ENCODE measurements at places on chromosomes 2 and 18.
A peak's percentile ranks its signal among the peaks of the same experiment; 100 is the strongest.

GRCh38 chr2:45494275-45494977 lies 116.6 kb downstream of the SRBD1 start:
- H3K4me3 ChIP-seq: no peak overlapping the region
- H3K27ac ChIP-seq: no peak overlapping the region
- no peaks in the 10 kb centered on the region for H3K27me3 ChIP-seq
- H3K36me3 ChIP-seq: peaks cover 6% of the 10 kb centered on the region
- DNase-seq: no peak

GRCh38 chr2:11796190-11797171 lies 50.0 kb downstream of the LPIN1 start:
- H3K27me3 ChIP-seq: no peaks in the 10 kb centered on the region
- H3K27ac ChIP-seq: no peak overlapping the region
- peaks cover 91% of the 10 kb centered on the region for H3K36me3 ChIP-seq
- no peak overlapping the region for H3K4me3 ChIP-seq

DNA sequence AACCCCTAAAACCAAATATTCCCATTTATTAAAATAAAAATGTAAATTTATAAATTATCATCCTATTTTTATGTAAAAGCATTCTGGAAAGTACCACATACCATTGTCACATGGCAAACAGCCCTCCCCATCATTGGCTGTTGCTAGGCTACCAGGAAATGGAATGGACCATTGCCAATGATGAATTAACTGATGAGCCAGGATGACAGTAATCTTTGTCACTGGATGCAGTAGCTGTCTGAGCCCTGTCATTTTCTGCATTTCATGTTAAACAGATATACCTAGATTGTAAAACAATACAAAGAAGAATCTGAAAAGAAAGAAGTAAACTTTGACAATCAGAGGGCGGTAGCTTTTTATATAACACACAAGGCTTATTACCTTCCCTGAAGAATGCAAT lies 641.4 kb downstream of the BCL11A start:
- H3K27me3 ChIP-seq: no peaks in the 10 kb centered on the region
- no peak overlapping the region for H3K27ac ChIP-seq
- no peaks in the 10 kb centered on the region for H3K36me3 ChIP-seq
- no peaks in the 10 kb centered on the region for H3K4me1 ChIP-seq
- H3K4me3 ChIP-seq: no peak overlapping the region
- no peak for DNase-seq

GRCh38 chr2:148565272-148565894 lies 79.2 kb upstream of the EPC2 start:
- H3K4me1 ChIP-seq: peaks cover 18% of the 10 kb centered on the region
- H3K27ac ChIP-seq: no peak overlapping the region
- DNase-seq: no peak
- H3K4me3 ChIP-seq: no peak overlapping the region

DNA sequence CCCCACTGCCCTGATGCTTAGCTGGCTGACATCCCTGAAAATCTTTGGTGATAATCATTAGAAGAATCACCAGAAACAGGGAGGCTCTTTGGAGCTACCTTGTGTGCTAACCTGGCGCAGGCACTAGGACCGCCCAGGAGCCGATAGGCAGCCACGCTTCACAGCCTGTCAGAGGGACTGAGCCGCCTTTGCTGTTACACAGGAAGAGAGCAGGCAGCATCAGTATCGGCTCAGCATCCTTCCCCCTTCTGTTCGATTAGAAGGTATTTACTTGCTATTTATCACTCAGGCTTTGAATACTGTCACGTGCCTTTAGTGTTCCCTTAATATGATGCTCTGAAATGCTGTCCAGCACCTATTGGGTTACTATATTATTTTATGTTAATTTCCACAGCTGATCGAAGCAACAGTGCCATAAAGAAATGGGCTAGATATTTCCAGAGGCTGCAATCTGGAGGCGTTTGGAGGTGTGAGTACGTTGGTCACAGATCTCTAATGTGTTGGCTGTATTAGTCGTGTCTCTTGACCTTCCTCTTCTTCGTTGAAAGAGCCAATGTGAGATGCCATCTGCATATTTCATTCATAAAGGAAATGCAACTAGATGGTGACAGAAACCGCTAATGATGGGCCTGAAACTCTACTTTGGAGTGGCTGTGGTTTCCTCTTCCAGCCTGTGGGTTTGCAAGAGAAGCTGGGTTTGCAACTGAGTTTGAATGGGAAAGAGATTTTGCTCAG lies 110.4 kb upstream of the RAB27B start:
- peaks cover 43% of the 10 kb centered on the region for H3K27me3 ChIP-seq
- DNase-seq: peak; percentile 60
- H3K4me1 ChIP-seq: peaks cover 49% of the 10 kb centered on the region
- peaks cover 2% of the 10 kb centered on the region for H3K36me3 ChIP-seq
- H3K4me3 ChIP-seq: peak overlapping the region; percentile 66

DNA sequence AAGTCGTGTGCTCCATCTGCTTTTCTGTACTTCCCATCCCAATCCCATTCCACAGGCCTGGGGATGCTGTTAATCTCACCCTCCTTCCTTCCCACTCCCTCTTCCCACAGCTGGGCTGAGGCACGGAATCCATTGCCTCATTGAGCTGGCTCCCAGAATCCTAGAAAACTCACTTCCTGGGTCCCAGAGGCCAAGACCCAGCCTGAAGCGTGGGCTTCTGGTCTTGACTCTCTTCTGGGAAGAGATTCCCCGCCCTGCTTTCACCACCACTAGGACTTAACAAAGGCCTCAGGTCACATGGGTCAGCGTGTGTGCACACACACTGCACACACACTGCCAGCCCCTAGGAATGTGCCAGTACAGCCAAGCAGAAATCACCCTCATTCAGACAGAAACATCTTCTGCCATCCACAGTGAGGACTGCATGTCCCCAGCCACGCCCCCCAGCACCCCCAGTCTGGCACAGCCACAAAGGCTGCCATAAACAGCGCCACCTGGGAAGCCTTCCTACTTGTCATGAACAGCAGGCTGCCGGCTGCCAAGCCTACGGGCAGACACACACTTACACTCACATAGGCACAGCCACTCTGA lies 165.8 kb downstream of the TNS1 start:
- no peaks in the 10 kb centered on the region for H3K27me3 ChIP-seq
- H3K4me1 ChIP-seq: no peaks in the 10 kb centered on the region
- H3K36me3 ChIP-seq: no peaks in the 10 kb centered on the region
- DNase-seq: no peak
- no peak overlapping the region for H3K27ac ChIP-seq

GRCh38 chr2:204886713-204887112 lies 341.4 kb downstream of the PARD3B start:
- H3K27ac ChIP-seq: no peak overlapping the region
- no peaks in the 10 kb centered on the region for H3K27me3 ChIP-seq
- H3K36me3 ChIP-seq: peaks cover 11% of the 10 kb centered on the region
- no peak for DNase-seq

DNA sequence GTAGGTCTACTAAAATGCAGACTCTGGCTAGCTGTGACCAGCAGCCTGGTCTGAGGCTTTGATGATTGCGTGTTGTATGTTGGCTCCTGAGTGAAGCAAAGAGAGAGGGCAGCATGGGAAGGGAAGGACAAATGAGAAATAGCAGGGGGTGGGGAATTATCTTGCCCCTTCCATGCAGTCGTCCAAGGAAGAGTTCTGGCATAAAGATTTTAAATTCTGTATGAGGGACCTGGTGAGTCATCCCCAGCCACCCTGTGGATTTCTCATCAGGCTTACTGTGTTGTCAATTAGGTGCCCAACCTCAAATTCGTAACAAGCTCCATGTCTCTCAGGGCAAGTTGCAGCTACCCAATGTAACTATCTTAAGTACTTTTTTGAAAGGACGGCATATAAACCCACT lies 72.1 kb upstream of the NOSTRIN start:
- no peak overlapping the region for H3K4me3 ChIP-seq
- H3K4me1 ChIP-seq: peaks cover 2% of the 10 kb centered on the region
- no peaks in the 10 kb centered on the region for H3K27me3 ChIP-seq
- H3K27ac ChIP-seq: no peak overlapping the region
- peaks cover 8% of the 10 kb centered on the region for H3K36me3 ChIP-seq

DNA sequence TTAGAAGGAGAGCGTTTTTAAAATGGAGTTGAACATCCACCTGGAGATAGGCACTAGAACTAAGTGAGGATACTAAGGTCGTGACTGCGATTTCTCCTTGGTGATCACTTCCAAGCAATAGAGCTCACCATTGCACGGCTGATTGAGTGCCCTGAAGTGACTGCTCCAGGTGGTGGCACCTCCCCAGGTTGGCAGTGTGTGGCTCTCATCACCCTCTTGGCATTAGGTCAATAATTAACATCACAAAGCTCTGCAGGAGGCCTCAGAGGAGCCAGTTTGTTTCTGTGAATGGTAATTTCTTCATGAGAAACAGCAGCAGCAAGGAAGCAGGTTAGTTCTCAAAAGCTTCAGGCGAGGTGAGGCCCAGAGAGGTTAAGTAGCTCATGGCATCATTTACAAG lies 259.6 kb downstream of the CLIP4 start:
- no peak for DNase-seq
- no peaks in the 10 kb centered on the region for H3K4me1 ChIP-seq
- H3K4me3 ChIP-seq: no peak overlapping the region
- no peak overlapping the region for H3K27ac ChIP-seq

- DNase-seq: no peak
- no peaks in the 10 kb centered on the region for H3K36me3 ChIP-seq
- no peaks in the 10 kb centered on the region for H3K27me3 ChIP-seq
- no peak overlapping the region for H3K4me3 ChIP-seq
These were observed 21.5 kb upstream of the RBFA start for GRCh38 chr18:80012714-80013113.

GRCh38 chr2:201949181-201949926 lies 84.3 kb upstream of the FZD7 start:
- no peaks in the 10 kb centered on the region for H3K4me1 ChIP-seq
- H3K4me3 ChIP-seq: no peak overlapping the region
- H3K36me3 ChIP-seq: no peaks in the 10 kb centered on the region
- H3K27me3 ChIP-seq: peaks cover 7% of the 10 kb centered on the region
- DNase-seq: no peak

- DNase-seq: no peak
- H3K4me1 ChIP-seq: no peaks in the 10 kb centered on the region
- no peak overlapping the region for H3K27ac ChIP-seq
These were observed 33.6 kb downstream of the MROH2A start for GRCh38 chr2:233811732-233812131.

GRCh38 chr18:76573325-76574025 lies 78.4 kb upstream of the ZNF516 start:
- no peaks in the 10 kb centered on the region for H3K36me3 ChIP-seq
- H3K4me3 ChIP-seq: no peak overlapping the region
